ENCODE measurements at places on chromosomes 1 and 21.

GRCh38 chr1:236524895-236525184 is 1.1 kb downstream of the LGALS8 start:
- DNase-seq, result no peak

- DNase-seq, result no peak
These were observed 18.2 kb downstream of the CD34 start for GRCh38 chr1:207892764-207893163.

GRCh38 chr1:79304131-79304530 is 297.6 kb upstream of the ADGRL4 start:
- DNase-seq, result peak; percentile 39

- DNase-seq, result no peak
These were observed 474.0 kb downstream of the LTN1 start for GRCh38 chr21:28518630-28519029.

GRCh38 chr1:190475421-190476141 is 2.1 kb downstream of the BRINP3 start:
- DNase-seq, result no peak

GRCh38 chr21:46368533-46369285 is 44.8 kb downstream of the PCNT start:
- no peak for DNase-seq

- no peak for DNase-seq
These were observed 5.4 kb upstream of the KLHL12 start for GRCh38 chr1:202932476-202932875.

DNA sequence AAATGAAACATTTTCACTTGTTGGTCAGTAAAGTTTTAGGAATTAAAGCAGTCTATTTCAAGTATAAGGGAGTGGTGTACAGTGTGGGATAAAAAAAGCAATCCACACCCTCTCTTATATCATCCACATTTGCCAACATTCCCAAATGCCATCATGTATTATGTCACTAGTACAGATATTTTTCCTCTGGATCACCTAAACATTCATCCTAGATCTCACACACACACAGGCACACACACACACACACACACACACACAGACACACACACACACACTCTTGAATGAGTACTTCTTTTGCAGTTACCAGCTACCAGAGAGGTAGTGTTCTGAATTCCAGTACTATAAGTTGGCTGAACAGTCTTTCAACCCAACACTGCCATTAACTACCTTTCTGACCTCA is 1369.1 kb upstream of the ADGRL4 start:
- DNase-seq, result peak; percentile 86

- no peak for DNase-seq
These were observed 4.8 kb downstream of the MYBPH start for GRCh38 chr1:203170625-203171330.

DNA sequence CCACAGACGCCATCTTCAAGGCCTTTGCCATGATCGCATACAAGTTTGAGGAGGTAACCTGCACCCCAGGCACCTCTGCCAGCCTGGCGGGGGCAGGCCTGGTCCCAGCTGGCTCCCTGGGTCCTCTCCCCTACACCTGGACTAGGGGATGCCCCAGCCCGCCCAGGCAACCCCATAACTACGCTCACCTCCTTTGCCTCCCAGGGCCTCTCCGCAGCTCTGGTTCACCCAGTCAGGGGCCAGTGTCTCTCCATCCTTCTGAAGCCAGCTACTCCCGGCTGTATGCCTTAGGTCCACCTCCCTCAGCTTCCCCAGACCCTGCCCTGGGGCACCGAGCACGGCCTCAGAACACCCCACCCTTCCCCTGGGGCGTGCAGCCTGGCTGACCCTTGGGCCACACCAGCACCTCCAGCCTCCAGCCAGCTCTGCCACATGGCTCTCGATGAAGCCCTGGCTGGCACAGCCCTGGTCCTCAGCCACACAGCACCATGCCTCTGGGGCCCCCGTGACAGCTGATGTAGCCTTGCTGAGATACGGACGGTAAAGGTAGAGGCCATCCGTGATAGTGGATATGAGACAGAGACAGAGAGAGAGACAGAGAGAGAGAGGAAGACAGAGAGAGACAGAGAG is 80.4 kb upstream of the COL6A1 start:
- no peak for DNase-seq

GRCh38 chr1:37557402-37557801 is 662 bp downstream of the DNALI1 start:
- no peak for DNase-seq

GRCh38 chr1:44033756-44034155 is 2.5 kb upstream of the SLC6A9 start:
- no peak for DNase-seq

DNA sequence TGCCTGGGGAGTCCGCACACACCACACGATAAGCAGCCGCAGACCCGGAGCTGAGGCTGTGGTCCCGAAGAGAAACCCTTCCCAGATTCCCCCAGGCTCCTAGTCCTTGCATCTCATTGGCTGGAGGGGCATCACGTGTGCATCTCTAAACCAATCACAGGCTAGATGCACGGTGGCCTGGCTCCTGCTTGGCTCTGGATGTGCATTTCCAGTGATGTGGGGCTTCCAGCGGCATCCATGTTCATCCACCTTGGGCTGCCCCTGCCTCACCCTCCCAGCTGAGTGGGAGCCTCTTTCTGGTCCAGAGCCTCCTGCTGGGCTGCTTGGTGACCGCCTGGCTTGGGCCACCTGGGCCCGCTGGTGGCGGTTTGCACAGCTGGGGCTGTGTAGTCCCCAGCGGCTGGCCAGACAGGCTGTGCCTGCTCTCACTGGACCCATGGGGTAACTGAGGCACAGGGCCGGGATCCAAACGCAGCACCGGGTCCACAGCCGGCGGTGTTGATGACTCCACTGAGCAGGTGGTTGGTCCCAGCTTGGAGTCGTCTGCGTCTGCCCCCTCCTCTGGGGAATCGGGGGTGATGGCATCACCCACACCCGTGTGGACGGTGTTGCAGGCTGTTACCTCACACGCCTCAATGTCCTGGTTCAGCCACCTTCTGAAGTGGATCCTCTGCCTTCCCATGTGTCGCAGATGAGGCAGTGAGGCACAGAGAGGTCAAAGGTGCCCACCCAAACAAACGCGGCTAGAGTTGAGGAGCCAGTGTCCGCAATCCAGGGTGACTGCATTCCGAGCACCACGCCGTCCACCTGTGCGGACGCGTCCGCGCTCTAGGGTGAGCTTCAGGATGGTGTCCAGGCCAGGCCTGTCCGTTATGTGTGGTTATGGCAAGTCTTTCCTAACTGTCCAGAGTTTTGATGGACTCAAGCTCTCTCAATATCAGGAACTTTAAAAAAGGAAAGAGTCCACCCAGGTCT is 41.3 kb downstream of the COL6A1 start:
- no peak for DNase-seq

DNA sequence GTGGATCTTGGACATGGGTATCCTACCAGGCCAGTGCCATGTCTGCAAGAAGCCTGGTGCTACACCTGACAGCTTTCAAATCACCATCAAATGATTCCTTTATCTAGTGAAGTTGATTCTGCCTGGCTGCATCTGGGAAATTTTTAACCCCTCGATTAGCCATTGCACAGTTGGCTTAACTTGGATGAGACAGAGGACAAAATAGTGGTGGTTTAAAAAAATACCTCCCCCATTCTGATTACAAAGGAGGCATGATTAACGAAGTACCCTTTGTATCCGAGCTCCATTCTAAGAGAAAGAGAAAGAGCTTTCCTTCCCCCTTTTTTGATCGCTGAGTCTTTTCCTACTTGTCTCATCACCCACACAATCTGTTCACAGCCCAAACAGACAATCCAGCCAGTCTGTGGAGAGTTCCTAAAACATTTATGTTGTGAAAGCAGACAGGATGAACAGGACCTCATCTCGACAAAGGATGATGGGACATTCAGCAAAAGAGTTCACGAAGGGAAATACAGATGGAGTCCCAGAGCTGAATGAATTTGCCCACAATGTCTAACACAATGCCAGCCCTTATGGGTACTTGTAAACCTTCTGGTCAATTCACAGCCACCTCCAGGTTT is 20.5 kb downstream of the WLS start:
- DNase-seq, result no peak

GRCh38 chr1:42731585-42731984 is 8.5 kb downstream of the CLDN19 start:
- no peak for DNase-seq

GRCh38 chr1:6329851-6330250 is 63.7 kb downstream of the ACOT7 start:
- DNase-seq, result no peak

DNA sequence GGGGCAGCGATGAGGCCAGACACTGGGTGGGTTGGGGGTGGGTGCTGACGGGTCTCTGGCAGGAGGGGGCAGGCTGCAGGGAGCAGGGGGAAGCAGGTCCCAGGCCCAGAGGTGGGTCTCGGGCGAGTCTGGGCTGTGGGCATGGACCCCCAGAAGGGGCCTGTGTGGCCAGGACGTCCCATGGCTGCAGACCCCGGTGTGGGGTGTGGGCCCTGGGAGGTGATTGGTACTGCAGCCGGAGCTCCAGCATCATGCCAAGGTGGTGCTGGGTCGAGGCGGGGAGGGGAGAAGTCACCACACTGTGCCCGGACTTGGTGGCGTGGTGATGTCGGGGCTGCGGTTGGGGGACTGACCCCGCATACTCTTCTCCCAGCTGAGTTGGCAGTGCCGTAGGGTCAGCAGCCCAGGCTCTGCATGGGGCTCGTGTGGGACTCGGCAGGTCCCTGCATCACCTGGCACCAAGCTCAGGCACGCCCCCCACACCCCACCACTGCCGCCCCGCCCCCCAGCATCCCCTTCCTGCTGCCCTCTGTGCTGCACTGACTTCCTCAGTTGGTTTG is 31.2 kb downstream of the PRKCZ start:
- no peak for DNase-seq

DNA sequence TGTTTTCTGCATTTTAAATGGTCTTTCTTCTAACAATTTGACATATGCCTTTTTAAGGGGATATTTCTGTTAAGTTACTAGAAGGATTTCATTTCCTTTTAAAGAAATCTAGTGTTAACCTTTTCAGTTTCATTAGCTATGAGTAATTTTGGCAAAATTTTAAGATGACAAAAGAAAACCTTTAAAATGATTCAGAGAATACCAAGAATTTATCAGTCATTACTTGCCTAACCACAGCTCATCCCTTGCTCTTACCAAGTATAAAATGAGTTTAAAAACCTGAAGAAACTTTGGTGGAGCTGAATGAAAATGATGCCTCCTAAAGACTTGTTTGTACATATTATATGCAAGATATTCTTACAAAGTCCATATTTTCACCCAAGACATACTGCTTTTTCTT is 101.7 kb downstream of the NEK7 start:
- peak; percentile 57 for DNase-seq
